Epithelial cell of esophagus (primary cell): ENCODE measurements at places on chromosomes 2 and 18.
A peak's percentile ranks its signal among the peaks of the same experiment; 100 is the strongest.

DNA sequence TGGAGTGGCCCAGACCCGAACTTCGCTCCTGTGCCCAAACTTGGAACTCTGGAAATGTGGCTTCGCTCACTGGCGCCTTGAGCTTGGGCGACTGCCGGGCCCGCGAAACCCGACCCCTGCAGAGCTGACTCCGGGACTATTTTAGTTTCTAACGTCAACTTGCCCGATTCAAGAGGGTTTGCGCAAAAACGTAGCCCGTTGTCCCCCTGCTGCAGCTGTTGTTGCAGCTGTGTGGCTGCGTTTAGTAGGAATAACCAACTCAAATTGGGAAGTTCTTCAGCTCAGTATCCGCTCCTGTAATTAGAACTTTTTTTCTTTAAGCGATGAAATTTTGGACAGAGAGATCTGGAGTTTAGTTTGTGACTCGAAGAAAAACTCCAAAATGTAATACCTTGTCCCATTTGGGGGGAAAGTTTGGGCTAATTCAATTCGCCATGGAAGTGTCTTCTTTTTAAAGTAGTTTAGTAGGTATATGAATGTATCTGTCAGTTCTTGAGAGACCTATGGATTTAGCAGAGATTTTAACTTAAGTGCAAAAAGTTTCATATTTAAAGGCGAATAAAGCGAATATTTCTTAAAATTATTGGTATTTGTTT lies 559 bp downstream of the MYL12A start:
- DNase-seq = no peak

- DNase-seq = peak; percentile 78
Observed at GRCh38 chr18:63439334-63439733, 17.1 kb upstream of the VPS4B start.

DNA sequence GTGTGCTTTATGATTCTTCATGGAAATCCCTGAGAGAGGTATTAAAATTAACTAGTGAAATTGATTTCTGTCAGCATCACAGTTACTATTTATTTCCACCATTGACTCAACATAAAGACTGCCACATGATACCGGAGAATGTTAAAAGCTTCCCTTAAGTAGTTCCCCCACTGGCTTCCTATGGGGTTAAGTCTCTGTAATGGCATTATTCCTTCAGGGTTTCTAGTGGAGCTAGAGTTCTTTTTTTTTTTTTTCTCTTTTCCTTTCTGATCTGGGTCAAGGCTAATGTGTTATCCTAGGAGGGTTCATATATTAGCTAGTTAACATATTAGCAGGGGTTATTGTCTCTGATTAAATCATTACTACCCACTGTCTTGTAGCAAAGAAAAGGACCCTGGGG lies 1919.1 kb upstream of the PIK3C3 start:
- no peak for DNase-seq

- peak; percentile 20 for DNase-seq
Observed at GRCh38 chr18:63162271-63163014, 157.1 kb downstream of the BCL2 start.

- peak; percentile 36 for DNase-seq
Observed at GRCh38 chr2:65754219-65754618, 321.8 kb upstream of the SPRED2 start.

DNA sequence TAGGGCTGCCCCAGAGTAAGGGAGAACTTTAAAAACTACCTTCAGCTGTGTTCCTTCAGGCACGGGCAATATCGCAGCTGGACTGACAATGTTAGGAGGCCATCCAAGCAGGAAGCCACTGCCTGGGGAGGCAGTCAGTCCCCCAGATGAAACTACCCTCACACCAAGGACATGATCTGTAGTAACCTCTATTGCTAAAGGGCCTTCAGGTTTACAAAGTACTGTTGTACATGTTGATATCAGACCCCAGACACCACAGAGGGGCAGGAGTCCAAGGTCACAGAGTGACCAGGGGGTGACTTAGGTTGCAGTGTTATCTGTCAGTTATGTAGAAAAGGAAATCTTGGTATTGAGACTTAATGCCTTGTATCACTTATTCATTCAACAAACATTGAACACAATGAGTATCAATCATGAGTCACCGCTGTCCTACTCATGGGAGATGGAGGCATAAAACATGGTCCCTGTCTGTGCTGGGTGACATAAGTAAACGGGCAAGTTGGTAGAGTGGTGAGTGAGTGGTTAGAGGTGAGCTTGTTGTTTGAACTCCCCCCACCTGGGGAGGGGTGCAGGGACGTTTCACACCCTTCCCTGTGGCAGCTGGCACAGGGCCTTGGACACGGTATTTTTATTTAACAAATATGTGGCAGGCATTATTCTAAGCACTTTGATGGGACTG lies 7.1 kb downstream of the CABLES1 start:
- peak; percentile 74 for DNase-seq

GRCh38 chr2:138607746-138608145 lies 106.2 kb downstream of the SPOPL start:
- DNase-seq = no peak

- DNase-seq = no peak
Observed at GRCh38 chr2:584863-585823, 92.1 kb downstream of the TMEM18 start.

DNA sequence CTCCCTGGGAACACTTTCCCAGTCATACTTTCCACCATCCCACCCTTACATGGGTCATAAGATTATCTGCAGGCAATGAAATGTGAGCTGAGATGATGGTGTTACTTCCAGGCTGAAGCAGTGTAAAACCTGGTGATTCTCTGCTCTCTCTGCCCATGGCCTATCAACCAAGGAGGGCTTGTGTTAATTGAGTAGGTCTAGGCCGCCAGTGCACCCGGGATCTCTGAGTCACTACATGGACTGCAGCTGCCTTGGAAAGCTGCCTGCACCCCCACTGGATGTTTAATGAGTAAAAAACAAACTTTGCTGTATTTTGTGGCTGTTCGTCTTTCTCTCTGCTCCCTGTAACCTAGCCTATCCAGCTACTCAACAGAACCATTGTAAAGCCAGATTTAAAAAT lies 451.7 kb upstream of the SMIM21 start:
- DNase-seq = no peak

GRCh38 chr2:202307690-202308089 lies 42.1 kb downstream of the NOP58 start:
- DNase-seq = no peak

DNA sequence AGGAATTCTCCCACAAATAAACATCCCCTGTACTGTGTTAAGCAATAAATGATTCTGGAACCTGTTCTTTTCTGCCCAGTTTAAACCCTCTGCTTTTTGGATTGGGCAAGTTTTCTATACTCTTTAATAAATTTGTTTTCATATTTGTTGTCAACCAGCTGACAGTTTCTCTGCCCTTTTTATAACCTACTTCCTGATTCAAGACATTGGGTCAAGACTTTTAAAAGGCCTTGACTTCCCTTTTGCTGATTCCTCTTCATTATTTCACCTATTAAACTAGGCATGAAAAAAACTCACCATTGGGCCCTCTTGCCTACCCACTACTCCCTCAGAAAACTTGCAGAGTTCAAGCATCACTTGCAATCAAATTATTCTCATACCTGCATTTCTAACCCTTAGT lies 459.5 kb downstream of the ARHGAP15 start:
- no peak for DNase-seq

DNA sequence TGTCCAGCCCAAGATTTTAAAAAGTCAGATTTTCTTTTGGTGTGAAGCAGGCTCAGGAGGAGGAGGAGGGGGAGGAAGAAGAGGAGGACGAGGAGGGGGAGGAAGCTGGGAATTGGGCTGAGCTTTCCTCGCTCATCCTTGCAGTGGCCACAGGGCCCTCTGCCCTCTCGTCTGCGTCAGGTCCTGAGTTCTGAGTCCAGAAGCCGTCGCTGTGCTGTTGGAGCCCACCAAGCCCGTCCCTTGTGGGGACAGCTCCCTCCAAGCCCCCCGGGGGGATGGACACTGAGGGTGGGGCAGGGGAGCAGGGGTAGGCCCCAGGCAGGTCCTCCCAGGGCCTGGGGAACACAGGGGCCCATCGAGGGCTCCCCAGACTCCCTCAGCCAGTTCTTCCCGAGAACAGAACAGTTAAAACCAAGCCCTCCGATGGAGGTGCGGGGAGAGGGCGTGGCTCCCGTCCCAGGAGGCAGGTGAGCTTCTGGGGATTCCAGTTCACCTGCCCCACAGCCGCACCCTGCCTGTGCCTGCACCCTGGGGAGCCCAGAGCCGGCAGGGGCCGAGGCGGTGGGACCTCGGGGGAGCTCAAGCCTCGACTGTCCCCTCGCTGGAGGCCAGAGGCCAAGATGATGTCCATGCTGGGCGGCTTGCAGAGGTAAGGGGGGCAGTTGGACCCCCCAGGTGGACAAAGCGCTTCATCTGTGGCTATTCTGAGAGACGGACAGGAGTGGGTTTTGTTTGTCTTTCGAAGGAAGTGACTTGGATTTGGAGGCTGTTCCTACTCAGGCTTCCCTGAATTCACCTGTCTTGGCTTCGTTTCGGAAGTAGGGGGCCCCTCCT lies at the start of gene GAL3ST2:
Gene GAL3ST2 (plus strand): TSS at position 487 of the 834 bp plus-strand sequence. CDS start 134 bp downstream, at position 621.
- no peak for DNase-seq

DNA sequence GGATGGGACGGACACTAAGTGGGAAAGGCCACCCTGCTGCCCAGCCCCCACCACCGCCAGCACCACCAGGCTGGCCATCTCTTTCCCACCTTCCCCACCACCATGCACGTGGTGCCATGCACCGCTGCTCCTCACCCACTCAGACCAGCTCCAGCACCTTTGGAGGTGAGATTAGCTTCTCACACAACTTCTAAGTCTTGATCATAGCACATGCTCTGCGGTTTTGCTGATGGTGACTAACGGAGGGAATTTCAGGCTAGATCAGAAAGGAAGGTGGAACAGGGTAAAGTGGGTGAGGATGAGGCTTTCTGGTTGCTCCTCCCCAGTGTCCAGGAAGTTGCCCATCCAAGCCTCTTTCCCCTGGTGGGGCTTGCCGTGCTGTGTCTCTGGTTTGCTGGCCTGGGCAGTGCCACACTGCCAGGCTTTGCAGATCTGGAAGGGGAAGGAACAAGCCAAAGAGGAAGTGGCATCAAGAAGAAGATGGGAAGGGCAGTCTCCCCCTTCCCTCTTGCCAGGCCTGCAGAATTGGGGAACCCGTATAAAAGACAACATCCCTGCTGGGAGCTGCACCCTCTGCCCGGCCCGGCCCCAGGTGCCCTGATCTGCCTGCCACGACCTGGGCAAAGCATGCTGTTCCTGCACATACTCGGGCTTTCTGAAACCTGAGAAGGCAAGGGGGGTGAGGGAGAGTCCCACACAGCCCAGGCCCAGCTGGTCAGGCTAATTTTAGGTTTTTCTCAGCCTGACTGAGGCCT lies 44.3 kb upstream of the CAB39 start:
- peak; percentile 74 for DNase-seq

DNA sequence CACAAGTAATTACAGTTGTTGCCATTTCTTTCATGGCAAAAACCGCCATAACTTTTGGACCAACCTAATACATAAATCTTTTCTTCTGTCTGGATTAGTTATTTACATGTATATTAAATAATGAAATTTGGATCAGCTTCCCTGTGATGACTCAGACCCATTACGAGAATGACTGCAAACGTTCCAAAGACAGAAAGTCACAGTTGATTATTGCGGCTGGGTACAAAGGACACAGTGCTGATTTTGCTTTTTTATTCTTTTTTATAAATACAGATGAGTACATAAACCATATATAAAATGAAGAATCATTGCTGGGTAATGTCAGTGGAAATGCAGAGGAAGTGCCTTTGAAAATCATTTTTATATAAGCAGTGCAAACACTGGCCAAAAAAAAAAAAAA lies 126.2 kb downstream of the TWIST2 start:
- DNase-seq = peak; percentile 43

DNA sequence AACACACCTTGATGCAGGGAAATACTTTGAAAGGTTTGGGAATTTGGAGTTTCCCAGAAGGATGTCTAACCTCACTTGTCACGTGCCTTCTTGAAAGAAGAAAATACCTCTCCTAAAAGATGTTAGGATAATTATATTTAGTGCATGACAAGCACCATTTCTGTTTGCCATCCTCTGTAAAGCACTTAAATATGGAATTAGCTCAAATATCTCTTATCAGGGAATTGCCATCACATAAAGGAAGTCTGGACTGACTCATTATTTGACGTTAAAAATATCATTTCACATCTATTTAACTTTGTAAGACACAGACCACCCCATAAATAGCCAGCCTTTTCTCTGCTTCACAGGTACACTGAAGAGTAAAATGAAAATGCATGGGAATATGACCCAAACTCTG lies 140.1 kb downstream of the STK39 start:
- no peak for DNase-seq

- DNase-seq = peak; percentile 60
Observed at GRCh38 chr18:56028514-56028913, 440.5 kb upstream of the TCF4 start.

DNA sequence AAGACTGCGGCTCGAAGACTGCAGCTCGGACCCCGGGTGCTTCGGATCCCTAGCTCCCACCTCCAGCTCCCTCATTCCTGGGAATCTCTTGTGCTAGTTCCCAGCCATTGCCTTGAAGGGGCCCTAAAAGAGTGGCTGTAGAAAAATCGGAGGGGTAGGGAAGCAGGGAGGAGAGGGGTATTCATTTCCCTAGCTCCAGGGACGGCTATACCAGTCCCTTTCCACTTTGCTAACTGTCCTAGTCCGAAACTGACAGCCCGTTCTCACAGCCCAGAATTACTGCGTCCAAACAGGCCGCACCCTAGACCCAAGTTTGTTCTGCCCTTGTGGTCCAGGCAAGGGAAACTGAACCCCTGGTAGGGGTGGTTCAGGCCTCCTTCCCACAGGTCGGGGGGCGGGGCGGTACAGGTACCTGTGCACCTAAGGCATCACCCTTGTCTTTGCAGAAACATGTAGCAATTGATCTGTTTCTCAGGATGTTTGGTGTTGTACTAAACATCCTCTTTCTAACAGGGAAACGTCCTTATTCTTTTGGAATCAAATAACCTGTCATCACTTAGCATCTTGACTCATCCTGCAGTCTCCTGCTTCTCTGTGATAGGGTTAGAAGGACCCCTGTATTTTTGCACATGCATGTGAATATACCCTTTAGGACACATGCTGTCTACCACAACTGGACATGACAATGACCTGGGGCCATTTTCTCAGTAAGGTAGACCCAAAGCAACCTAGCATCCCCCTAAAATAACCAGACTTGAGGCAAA lies 4.0 kb downstream of the EMX1 start:
- DNase-seq = no peak

GRCh38 chr2:135005753-135006152 lies 41.5 kb downstream of the MAP3K19 start:
- no peak for DNase-seq

GRCh38 chr2:68190991-68191731 lies 33.5 kb downstream of the PNO1 start:
- DNase-seq = peak; percentile 91

- peak; percentile 21 for DNase-seq
Observed at GRCh38 chr2:199278099-199278498, 179.6 kb downstream of the SATB2 start.

DNA sequence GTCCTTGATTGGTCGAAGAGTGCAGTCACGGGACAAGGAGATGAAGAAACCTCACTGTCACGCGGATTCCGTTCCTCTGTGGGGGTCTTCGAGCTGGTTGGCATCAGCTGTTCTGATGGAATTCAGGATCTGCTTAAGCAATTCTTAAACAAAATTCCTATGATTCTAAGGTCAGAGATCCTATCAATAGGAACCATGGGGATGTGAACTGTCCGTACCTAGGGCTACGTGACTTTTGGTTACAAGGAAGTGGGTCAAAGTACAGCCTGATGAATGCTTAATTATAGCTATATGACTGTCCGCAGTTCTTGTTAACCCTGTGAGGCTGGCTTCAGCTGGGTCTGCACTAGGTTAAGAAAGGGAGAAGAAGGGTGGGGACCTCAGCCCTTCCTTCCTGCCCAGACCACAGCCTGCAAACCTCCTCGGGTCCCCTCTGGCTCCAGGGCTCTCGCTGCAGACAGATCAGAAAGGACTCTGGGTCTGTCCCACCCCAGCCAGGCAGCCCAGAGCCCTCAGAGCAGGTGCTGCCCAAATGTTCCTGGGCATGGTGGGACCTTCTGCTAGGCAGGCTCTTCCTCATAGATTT lies 44.2 kb upstream of the TAF1B start:
- no peak for DNase-seq
